ENCODE measurements at places on chromosomes 3 and 15.

GRCh38 chr3:48564022-48564421, 441 bp upstream of the UCN2 start:
- DNase-seq = no peak

DNA sequence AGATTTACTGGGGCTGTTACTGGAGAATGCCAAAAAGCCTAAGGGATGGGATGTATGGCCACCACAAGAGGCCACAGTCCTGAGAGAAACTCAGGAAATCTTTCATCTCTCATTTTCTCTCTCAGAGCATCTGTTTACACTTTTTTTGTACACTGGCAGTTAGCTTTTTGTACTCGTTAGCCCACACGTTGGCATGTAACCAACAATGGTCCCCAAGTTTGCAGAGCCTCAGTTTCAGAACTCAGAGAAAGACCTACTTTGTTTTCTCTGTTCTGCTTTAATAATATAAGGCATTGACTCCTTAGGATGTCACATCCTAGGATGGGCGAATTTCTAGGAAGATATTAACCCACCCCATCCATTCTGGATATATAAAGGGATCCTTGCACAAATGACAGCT, 183.5 kb downstream of the SUCNR1 start:
- DNase-seq = no peak

DNA sequence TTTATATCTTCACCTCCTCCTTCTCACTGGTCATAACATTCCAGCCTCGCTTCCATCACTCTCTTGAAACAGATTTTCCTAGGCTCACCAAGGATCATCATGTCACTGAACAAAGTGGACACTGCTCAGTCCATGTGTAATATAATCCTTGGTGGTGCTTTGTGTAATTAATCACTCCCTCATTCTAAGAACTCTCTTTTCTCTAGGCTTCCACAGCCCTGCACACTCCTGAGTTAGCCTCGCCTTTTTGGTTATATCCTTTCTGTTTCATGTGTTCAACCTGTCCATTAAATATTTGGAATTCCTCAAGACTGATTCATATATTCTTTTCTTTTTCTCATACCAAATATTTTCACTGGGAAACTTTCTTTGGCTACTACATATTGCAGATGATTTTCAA, 440.8 kb downstream of the PYDC2 start:
- no peak for DNase-seq

- DNase-seq = no peak
Observed at GRCh38 chr3:15973940-15974339, 176.2 kb upstream of the ANKRD28 start.

GRCh38 chr15:100671858-100672543, 69.6 kb downstream of the ASB7 start:
- DNase-seq = no peak

- DNase-seq = no peak
Observed at GRCh38 chr15:81889485-81889881, 156.3 kb downstream of the MEX3B start.

GRCh38 chr3:74642876-74643275, 28.4 kb upstream of the CNTN3 start:
- no peak for DNase-seq

GRCh38 chr15:99138491-99138982, 33.7 kb downstream of the SYNM start:
- no peak for DNase-seq

- no peak for DNase-seq
Observed at GRCh38 chr3:126746395-126747177, 42.5 kb downstream of the CHCHD6 start.

DNA sequence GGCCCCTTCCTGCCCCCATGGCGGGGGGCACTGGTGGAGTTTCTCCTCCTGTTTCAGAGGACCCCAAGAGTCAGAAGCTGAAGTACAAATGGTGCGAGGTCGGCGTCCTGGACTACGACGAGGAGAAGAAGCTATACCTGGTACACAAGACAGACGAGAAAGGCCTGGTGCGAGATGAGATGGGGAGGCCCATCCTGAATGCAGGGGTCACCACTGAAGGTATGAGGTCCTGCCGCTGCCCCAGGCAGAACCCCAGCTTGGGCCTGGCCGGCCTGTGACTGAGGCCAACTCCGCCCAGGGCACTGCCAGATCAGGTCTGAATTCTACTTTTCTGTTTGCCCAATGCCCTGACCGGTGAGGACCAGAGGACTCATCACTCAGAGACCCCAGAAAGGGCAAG, 15.0 kb downstream of the DNAH1 start:
- DNase-seq = no peak

GRCh38 chr15:39530480-39531342, 50.2 kb upstream of the THBS1 start:
- DNase-seq = no peak

DNA sequence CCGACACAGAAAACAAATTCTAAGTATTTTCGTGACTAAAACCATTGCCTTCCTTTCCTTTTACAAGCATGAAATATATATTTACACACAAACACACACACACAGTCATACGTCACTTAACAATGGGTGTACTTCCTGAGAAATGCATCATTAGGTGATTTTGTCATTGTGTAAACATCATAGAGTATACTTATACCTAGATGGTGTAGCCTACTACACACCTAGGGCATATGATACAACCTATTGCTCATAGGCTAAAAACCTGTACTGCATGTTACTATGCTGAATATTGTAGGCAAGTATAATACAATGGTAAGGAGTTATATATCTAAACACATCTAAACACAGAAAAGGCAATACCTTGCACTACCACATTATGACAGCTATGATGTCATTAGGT, 28.6 kb downstream of the COL6A5 start:
- DNase-seq = no peak

GRCh38 chr3:130787422-130788068, 40.9 kb upstream of the PIK3R4 start:
- DNase-seq = no peak

DNA sequence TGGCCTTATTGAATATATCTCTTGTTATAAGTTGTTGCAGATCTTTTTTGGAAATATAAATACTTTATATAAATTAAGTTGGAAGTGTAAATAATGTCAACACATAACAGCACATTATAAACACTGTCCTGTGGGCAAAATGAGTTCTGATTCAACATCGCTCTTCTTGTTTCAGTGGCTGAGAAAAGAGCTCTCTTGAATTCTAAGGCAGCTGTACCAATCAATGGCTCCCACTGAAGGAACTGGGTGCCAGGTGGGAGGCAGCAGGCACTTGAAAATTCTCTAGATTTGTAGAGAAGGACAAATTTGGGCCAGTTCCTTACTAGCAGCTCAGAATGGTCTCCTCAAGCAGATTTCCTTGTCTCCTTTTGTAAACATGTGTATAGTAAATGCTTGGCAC, 45.6 kb downstream of the CHST2 start:
- DNase-seq = no peak

GRCh38 chr15:44956388-44956787, at the start of gene TERB2:
Gene TERB2, plus strand, starts transcription at chr15:44956687. Its CDS starts 32 bp downstream, at chr15:44956719.
- DNase-seq = no peak

DNA sequence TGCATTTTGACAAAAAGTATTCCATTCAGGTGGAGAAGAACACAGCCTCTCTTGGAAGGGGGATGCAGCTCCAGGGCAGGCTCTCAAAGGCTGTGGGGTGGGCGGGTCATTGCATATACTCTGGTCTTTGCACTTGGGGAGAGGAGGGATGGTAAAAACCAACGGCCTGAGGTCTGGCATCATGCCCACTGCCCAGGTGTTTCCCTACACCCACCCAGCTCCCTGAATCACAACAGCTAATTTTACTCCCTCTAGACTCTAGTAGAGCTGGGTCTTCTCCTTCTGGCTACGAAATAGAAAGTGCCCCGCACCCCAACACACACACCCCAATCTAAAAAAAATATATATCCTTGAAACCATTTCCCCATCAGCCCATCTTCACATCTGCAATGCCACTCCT, 1.0 kb downstream of the MYLK start:
- DNase-seq = no peak

DNA sequence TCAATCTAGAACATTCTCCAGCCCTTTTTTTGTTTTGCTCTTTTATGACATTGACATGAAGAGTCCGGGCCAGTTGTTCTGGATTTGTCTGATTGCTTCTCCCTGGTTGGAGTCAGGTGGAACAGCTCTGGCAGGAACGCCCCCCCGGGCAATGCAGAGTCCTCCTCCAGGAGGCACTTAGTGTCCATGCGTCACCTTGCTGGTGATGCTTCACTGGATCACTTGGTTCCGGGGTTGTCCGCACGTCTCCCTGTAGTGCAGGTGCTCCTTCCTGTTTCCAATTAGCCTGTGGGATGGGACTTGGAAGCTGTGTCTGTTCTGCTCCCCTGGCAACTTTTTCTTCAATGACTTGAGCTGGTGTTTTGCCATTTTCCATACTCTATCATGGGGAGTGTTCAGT, 9.8 kb downstream of the CSK start:
- no peak for DNase-seq

DNA sequence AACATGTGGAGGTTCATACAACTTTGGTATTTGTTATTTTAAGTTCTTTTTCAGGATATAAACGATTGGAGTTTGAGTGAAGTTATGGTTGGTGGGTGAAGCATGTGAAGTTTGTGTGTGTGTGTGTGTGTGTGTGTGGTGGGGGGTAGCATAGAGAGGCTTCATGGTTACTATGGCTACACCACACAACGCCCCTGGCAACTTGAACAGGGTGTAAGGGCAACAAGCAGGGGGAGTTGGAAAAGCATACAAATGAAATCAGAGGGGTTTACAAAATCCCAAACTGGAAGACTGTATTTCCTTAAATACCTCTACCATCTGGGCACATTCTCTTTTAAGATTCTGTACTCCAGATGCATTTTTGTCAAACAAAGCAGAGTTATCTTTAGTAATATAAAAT, 207.5 kb downstream of the SV2B start:
- DNase-seq = no peak

DNA sequence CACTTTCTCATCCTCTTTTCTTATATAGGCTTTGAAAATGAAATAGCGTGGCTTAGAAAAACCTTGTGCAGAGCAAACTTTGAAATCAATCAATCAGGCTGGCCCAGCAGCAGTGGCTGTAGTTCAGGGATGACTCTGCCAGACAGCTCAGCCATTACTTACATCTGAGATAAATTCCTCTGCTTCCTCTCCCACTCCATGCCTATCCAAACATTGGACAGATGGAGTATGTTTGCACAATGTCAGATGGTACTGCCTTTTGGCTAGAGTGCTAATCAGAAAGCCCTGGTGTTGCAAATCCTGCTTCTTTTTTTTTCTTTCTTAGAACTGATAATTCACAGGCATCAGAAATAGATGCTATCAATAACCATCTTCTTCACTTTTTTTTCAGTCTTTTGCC, 1065.1 kb downstream of the AGBL1 start:
- no peak for DNase-seq

DNA sequence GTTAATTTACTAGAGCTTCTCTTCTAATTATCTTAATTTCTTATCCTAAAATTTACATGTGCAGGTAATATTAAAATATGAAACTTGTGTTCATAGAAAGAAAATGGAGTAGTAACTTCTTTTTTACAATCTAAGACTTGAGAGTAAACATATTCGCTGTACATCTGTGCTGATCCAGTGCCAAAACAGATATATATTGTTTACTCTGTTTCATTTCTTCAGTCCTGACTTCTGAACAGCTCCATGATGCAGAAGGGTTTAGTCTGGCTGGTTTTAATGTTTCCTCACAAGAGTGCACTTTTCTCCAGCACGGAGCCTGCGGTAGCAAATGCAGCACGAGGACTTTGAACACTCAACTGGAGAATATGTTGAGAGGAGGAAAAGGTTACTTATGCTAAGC, 306.8 kb downstream of the EPHA3 start:
- no peak for DNase-seq

- no peak for DNase-seq
Observed at GRCh38 chr3:45486136-45486535, 97.8 kb downstream of the LARS2 start.

GRCh38 chr3:136979684-136980083, 21.9 kb downstream of the IL20RB start:
- no peak for DNase-seq

DNA sequence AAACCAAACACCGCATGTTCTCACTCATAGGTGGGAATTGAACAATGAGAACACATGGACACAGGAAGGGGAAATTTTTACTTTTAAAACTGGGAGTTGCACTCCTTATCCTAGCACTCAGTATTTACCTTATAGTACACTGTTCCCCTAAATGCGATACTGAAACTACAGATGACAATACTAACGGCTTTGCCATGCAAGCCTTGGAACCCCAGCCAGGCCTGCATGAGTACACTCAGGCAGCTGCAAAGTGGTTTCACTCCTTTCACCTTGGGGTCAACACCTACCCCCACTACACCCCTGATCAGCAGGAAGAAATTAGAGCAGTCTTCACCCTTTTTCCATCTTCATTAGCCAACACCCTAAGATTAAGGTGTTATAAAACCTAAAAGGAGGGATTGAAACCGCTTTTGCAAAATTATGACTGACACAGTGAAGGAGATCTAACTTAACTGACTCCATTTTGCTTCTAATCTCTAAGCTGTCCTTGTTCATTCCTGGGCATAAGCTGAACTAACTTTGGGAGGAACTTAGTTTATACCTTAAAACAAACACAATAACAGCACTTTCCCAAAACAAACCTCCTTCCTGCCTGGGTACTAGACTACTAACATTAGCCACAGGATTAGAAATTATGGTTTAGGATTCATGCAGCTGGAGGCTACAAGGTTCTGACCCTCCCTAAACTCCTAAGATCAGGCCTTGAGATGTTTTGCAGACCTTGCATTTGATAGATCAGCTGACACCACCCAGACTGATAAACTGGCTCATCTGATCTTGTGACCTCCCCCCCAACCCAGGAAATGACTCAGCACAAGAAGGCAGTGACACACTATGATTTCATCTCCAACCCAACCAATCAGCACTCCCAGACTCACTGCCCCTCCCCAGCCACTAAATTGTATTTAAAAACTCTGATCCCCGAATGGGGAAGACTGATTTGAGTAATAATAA, 452.1 kb upstream of the PPP2R3A start:
- DNase-seq = no peak

DNA sequence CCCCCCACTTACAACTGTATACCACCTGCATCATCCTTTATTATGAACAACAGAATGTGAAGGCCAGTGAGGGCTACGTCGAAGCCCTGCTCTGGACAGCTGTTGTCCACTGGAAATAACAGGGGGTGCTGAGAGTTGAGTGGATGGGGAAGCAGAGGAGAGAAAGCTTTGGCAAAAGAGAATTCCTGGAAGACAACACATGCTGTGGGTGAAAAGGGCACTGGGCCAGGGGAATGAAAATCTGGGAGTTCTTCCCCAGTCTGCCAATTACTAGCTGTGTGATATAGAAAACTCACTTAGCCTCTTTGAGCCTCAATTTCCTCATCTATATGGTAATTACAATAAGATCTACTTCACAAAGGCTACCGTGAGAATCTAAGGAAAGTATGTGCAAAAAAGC, 40.7 kb downstream of the FSTL1 start:
- DNase-seq = no peak
